ENCODE measurements at places on chromosomes 4 and X.

DNA sequence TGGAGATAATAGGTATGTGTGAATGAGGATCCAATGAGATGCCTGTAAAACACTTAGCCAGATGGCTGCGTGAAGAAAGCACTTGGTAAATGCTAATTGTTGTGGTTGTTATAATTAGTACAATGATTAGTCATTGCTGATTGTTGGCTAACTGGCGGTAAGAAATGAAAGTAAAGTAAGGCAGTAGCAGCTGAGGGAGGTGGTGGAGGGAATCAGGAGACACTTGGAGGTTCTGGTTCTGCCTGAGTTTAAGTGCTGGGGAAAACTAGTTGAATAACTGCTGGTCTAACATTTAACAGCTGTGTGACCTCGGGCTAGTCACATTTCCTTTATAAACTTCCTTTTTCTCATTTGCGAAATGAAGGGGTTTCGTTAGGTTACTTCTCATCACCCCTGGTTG lies 30.9 kb downstream of the CD38 start:
- DNase-seq, result no peak

DNA sequence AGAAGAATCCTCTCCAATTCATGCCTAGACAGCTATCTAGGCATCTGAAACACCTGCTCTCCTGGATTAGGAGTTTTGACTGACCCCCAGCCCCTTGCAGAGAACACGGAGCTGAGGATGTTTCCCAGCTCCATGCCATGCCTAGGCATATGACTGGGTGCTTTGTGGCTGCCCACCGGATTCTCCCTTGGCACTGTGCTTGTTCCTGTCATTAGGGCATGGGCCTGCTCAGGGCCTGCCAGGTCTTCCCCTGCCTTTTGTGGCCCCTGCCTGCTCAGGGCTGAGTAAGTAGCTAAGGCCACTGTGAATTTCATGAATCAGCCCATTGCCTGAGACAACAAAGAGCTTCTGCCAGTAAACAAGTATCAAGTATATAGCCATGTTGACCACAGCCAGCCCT lies 867.4 kb downstream of the TECRL start:
- no peak for DNase-seq

DNA sequence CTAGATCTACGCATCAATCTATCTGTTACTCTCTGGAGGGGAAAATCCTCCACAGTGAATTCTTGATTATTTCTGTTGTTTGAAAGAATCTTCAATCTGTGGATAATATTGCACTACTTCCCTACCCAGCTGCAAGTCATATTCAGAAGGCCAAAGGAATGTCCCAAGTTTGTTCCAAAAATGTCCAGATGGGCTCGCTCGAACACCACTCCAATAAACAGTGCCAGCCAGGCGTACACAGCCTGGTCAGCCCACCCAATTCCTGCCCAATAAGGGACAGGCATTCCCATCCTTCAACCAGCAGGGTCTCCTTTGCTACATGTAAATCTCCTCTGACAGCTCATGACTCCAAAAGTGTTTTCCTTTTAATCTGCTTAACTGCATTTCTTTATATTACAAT lies 80.7 kb upstream of the GPM6B start:
- no peak for DNase-seq

DNA sequence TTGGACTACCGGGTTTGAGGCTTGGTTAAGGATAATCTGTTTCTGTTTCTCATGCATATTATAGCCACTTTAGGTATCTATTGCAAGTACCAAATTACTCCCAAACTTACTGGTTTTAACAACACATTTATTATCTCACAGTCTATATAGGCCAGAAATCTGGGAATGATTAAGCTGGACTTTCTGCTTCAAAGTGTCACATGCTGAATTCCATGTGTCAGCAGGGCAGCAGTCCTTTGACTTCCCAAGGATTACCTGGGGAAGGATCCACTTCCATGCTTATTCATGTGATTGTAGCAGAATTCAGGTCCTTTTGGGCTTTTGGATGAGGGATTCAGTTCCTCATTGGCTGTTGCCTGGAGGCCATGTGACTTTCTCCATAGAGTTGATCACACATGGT lies 349.0 kb upstream of the TRAM1L1 start:
- DNase-seq, result no peak

GRCh38 chrX:143082537-143082936 lies 56.8 kb downstream of the SPANXN4 start:
- no peak for DNase-seq

- DNase-seq, result no peak
Observed at GRCh38 chr4:13441506-13441905, 42.6 kb downstream of the RAB28 start.

DNA sequence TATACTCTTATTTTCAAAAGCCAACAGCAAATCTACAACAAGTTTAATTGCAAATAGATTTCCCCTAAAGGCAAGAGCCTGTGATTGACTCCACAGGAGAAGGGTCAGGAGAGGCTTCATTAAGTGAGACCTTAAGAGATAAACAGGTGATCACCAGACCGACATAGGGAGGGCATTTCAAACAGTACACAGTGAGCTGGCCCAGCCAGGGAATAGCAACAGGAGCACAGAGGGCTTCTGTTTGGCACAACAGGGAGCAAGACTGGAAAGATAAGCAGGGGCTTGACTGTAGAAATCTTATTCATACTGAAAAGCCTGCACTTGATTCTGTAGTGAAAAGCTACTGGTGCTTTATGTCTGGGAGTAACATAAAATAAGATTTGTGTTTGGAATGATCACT lies 3.9 kb downstream of the RUFY3 start:
- no peak for DNase-seq

DNA sequence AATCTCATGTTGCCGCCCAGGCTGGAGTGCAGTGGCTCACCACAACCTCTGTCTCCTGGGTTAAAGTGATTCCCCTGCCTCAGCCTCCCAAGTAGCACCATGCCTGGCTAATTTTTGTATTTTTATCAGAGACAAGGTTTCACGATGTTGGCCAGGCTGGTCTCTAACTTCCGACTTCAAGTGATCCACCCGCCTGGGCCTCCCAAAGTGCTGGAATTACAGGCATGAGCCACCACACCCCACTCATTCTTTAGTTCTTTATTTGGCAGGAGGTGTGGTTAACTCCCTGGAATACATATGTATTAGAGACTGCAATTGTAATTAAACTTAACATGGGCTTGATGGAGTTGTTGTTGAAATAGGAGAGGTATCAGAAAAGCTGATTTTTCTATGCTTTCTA lies 1396.9 kb upstream of the IGFBP7 start:
- DNase-seq, result no peak

DNA sequence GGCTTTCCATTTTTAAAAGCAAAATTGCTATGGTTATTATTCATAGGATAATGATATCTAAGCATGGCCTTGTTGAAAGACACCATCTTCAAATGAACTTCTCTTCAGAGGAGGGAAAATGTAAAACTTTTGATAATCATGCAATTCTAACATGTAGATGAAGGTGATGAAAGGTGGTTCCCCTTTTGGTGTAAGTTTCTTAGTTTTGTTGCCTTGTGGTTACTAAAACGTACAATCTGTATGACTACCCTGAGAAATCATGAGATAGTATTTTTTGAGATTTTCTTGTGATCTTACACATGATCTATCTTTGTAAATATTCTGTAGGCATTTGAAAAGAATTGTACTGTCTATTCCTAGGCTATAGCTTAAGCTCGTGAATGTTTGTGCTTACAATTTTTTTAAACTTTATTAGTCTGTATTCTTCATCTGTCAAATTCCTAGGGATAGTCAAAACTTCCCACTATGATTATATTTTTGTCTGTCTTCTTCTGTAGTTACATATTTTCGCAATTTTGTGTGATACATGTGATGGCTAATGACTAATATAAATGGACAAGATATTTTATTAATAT lies 47.5 kb downstream of the PTPN13 start:
- DNase-seq, result no peak

DNA sequence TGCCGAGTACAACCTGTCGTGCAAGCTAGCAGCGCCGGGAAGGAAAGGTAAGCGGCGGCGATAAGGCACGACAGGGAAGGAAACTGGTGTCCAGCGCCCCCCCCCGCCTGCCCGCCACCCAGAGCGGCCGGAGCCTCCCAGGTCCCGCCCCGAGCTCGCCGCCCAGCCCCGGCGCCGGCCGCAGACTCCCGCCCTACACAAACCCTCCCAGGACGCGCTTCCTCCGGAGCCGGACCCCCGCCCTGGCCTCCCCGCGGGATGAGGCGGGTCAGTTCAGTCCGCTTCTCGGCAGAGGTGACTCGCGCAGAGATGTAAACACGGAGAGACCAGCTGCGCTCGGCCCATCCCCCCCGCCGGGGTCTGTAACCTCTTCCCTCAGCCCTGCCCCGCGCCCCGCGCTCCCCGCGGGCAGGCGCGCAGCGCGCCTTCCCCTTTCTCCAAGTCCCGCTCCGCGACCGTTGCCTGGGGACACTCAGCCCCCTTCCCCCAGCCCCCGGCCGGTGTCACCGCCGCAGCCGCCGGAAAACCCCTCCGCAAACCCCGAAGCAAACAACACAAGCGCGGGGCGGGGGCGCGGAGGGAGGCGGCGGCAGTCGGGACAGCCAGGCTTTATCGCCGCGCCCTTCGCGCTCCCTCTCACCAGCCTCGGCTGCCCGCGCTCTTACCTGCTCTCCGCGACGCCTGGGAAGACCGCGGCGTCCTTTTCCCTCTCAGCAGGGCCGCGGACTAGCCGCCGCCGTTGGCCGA lies 543 bp downstream of the ELF2 start:
- DNase-seq, result peak; percentile 80

GRCh38 chr4:138835832-138836533 lies 179.6 kb upstream of the NOCT start:
- no peak for DNase-seq

- no peak for DNase-seq
Observed at GRCh38 chr4:153539422-153539821, 73.3 kb downstream of the TMEM131L start.

DNA sequence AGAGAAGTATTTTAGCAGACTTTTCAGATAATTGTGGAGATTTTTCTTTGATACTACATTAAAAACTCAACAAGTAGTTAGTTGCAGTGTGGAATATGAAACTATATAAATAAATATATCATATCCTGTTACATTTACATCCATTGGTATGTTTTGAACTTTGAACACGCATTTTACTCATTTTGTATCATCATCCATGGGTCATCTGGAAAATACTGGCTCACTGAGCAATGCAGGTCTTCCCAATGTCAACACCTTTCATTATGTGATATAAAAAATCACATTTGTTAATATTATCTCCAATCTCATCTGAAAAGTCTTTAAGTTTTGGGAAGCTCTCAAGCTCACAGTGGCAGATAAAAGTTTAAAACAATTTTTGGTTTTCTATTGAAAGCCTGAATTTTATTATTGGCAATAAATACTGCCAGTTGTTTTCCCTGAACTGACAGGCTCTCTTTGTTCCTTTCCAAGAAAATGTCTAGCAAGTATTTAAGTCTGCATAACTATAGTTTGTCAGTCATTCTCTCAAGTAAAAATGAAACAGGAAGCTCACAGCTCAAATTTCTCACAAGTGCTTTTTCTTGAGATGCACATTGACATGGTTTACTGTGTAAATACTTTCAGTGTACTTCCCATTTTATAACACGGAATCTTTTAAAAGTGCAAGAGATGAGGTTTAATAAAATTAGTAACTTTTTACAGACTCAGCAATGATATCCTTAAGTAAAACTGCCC lies 183.5 kb upstream of the GPC4 start:
- DNase-seq, result no peak

All from pancreas (tissue), 10 donors.